ENCODE measurements at places on chromosomes 5 and 9.
A peak's percentile ranks its signal among the peaks of the same experiment; 100 is the strongest.

DNA sequence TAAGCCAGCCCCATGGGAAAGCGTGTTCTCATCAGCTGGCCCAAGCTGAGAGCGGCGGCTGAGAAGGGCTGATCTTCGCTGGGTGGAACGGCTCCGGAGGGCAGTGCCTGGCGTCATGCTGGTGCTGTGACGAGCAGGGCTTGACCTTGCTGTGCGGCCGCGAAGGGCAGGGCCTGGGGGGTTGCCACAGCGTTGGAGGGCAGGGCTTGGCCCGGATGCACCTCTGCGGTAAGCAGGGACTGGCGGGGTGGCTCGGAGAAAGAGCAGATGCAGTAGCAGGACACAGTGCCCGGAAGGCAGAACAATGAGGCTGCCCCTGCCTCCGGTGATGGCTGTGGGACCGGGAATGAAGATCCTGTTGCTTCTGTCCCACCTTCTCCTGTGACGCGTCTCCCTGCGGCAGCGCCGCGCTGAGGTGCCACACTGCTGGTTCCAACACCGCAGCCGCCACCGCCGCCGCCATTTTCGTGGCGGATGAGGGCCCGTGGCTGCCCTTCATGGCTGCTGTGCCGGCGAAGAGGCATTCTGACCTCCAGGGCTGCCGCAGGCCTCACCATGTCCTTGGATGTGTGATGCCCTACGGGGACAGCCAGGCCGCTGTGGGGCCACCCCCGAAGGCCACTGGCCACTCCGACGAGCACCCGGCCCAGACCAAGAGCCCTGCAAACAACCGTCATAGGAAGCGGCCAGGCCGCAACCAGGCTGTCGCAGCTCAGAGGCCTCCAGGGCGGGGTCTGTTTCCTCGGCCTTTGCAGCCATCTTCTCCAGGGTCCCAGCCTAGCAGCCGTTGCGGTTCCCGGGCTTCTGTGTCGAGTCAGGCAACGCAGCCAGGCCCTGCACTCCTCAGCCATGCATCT is 890.5 kb upstream of the CTNND2 start:
- DNase-seq, result no peak

DNA sequence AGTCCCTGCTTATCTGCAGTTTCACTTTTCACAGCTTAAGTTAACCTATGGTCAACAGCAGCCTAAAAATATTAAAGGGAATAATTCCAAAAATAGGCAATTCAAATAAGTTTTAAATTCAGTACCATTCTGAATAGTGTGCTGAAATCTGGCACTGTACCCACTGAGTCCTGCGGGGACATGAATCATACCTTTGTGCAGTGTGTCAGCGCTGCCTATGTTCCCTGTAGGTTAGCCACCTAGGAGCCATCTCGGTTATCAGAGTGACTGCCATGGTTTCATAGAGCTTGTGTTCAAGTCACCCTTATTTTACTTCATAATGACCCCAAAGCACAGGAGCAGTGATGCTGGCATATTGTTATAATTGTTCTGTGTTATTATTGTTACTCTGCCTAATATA is 139.9 kb downstream of the GPBP1 start:
- no peak for DNase-seq

DNA sequence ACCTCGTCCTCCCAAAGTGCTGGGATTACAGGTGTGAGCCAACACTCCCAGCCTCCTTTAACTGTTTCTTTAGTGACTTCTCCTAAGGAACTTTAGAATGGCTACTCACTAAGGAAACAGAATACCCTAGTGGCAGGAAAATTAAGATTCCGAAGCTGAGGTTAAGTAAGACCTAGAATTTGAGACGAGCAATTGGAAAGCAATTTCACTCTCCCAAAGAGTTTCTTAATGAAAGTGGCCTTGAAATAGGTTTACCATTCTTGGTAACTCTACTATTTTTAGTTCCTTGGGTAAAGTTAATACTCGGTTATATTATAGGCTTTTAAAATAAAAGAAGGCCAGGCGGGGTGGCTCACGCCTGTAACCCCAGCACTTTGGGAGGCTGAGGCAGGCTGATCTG is 22.9 kb upstream of the GOLPH3 start:
- no peak for DNase-seq

DNA sequence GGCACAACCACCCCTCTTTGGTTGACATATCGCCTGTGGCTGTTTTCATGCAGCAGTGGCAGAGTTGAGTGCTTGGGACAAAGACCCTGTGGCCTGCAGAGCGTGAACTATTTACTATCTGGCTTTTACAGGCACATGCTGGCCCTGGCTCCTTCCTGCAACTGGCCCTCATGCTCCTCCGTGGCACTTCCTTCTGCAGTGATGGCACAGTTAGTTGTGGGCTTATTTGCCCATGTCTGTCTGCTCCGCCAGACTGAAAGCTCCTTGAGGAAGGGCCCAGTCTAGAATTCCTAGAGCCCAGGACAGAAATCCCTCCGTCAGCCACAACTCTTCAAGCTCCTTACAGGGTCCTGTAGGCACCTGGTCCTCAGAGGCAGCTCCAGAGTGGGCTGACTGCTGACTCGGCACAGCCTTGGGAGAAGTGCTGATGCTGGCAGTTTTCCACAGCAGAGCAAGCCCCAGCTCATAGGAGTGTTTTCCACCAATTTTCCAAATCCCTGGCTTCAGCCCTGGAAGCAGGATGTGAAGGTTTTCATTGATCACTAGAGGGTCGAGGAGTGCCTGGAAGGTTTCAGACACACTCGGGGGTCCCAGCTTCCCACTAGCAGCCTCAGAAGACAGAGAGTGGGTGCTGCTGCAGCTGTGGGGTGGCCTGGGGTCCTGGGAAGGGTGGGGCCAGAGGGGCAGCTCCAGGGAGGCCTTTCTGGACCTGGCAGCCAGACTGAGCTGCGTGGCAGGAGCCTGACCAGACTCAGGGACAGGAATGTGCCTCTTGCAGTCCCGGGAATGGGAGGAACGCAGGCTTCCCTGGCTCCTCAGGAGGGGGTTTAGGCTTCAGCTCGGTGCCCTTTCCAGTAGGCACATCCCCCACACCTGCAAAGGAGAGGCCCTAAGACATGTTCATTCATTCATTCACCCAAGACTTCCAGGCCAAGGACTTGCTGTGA is 56.5 kb upstream of the ANGPTL2 start:
- DNase-seq, result no peak

DNA sequence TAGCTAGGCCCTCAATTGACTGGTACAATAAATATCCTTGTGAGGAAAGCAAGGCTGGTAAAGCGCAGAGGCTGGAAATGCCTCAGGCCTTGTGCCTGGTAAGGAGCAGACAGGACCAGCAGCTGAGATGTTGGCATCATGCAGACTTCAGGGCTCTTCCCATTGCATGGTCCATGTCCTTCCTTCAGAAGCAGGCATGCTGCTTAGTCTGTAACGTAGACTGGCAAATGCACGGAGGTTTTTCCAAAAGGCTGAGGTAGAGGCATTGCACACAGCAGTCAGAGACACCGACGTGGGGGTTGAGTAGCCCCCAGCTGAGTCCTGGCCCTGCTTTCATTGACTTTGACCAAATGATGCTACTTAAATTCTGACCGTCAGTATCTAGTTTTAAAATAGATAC is 87.1 kb downstream of the ADRB2 start:
- DNase-seq, result no peak

DNA sequence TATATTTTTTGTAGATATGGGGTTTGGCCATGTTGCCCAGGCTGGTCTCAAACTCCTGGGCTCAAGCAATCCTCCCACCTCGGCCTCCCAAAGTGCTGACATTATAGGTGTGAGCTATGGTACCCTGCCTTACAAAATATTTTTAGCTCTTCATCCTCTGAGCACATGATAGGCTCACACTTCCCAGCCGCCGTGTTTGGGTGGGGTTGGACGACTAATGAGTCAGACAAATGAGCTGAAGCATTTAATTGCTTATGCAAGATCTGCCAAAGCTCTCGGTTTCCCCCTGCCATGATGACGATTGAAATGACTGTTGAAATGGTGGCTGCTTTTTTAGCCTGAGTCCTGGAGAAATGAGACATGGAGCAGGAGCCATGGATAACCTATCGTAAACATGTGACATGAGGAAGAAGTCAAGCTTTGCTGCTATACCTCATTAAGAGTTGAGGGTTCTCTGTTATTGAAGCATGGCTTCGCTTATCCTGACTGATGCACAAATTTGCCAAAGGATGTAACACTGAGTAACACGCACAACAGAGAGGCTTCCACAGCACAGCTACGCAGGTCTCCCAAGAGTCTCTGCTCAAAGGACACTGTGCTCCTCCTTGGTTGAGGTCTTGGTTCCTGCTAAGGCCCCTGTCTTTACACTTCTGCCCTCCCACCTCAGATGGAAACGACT is 48.2 kb upstream of the GFPT2 start:
- no peak for DNase-seq

GRCh38 chr5:127700237-127700766 is 2.9 kb upstream of the CCDC192 start:
- DNase-seq, result no peak

- peak; percentile 62 for DNase-seq
Measured at GRCh38 chr9:34190996-34191892, 12.4 kb downstream of the UBAP1 start.

DNA sequence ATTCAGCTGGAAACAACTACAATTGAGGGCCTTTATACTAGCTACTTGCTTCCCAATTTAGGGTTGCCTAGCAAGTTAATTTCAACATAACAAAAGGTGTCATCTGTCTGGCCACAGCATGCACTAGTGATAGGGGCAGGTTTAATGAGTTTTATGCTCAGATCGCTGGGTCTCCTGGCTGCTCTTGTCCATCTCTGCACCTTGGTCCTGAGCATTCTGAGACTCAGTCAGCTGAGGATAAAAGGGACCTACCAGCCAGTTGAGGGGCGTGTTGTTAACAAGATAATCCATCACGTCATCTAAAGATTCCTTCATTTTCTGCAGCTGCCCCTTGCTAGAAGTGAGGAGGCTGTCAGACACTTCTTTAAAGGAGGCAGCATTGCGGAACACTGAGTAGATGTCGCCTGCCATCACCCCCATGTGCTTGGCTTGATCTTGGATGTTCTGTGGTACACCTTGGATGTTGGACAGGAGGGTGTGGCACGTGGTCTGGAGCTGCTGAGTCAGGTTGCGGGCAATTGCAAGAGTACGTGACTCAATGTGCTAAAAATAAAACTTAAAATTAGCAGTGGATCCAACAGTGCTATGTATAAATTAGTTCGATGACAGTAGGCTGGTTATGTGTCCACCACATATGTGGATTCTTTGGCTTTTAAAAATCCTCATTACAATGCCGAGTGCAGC is 11.0 kb downstream of the PLIN2 start:
- peak; percentile 57 for DNase-seq

DNA sequence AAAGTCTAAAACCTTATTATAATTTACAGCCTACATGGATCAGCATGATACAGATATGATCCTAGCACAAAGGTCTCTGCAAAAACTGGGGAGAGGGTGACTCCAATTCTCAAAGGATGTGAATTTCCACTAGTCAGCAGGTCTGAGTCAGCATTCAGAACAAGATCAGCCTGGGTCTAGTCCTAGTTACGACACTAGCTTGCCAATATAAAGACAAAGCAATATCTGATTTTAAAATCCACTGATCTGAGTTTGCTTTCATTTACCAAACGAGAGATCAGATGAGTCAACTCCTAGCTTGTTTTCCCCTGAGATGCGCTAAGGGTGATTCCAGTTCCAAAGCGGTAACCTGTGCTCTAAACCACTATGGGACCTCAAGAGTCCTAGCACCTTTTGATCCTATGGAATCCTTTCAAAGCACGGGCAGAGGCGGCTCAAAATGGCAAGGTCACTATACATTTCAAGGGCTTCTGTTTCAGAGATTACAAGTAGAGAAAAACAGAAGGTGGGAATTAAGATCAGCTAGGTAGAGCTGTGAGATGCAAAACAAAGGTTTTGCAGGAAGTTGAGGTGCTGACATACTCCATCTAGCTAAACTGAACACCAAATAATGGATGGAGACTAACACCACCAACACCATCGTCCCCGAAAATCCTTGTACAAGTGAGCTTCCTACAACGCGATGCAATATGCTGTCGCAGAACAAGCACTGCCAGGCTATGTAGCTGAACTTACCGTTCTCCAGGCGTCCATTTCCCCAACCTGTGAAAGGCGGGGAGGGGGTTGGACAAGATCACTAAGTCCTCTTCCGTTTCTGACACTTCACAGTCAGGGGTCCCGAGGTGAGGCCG is 906 bp downstream of the SLC25A51 start:
- peak; percentile 73 for DNase-seq

GRCh38 chr9:129609486-129610212 is 11.3 kb downstream of the C9orf50 start:
- DNase-seq, result peak; percentile 92

DNA sequence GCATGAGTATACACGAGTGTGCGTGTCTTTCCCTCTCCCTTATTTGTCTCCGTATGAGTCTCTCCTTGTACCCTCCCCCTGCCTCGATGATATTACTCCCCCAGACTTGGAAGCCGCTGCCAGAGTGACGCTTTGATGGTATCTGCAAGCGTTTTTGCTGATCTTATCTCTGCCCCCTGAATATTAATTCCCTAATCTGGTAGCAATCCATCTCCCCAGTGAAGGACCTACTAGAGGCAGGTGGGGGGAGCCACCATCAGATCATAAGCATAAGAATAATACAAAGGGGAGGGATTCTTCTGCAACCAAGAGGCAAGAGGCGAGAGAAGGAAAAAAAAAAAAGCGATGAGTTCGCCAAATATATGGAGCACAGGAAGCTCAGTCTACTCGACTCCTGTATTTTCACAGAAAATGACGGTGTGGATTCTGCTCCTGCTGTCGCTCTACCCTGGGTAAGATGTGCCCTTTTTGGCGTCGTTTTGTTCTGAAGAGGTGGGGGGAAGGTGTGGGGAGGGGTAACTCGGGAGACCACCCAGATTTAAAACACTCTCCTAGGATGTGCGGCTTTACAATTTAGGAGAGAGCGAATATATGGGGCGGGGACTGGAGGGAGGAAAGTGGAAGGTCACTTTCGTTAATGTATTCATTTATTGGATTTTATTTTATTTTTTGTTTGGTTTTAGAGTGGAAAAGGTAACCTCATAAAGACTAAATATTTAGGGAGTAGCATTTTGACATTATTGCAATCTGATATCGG is at the start of gene GABRG2:
TSS of gene GABRG2 (plus strand) at position 119 of the 757 bp plus-strand sequence. CDS start at position 346, 227 bp downstream.
- no peak for DNase-seq

GRCh38 chr5:129465776-129466344 is 5.8 kb downstream of the ADAMTS19 start:
- DNase-seq, result no peak

- DNase-seq, result no peak
Measured at GRCh38 chr5:68352166-68352565, 136.6 kb downstream of the PIK3R1 start.

DNA sequence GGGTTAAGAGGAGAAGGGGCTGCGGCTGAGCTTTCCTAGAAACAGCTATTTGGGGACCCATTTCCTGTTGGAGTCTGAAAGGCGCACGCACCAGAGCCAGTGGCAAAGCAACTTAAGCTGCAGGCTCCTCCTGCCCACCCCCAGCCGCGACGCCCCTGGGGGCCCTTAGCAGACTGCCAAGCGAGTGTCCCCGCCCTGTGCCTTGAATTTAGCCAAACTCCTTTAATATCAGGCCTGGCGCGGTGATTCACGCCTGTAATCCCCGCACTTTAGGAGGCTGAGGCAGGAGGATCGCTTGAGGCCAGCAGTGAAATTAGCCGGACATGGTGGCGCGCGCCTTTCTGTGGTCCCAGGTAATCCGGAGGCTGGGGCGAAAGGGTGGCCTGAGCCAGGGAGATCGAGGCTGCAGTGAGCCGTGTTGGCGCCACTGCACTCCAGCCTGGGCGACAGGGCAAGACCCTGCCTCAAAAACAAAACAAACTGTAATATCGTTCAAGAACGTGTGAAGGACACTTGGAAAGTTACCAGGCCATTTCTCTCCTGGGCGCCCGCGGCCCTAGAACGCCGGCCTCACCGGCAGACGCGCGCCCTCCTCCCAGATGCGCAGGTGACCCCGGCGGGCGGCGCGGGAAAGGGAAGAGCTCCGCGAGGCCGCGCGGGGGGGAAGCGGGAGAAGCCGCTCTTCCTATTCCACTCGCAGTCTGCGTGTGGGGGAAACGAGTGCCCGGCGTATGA is 1.0 kb upstream of the F2R start:
- no peak for DNase-seq
